ENCODE measurements at places on chromosomes 12 and 14. TPM values are rescaled to one million over a fixed set of nuclear protein-coding genes. Genes with fewer than 3 reads are reported as not detected.

The STXBP6 gene
- total RNA-seq: not detected

The ASCL1 gene
- total RNA-seq: not detected

The MYBPC1 gene
- not detected for total RNA-seq

The TC2N gene
- total RNA-seq: 39.2 TPM

The SLC7A8 gene
- total RNA-seq: 0.69 TPM

The FOXM1 gene
- 73.8 TPM for total RNA-seq

The MYRFL gene
- 0.11 TPM for total RNA-seq

The KITLG gene
- total RNA-seq: not detected

The PRDM4 gene
- 32.6 TPM for total RNA-seq

The SETD3 gene
- 32.8 TPM for total RNA-seq

The FLRT2 gene
- not detected for total RNA-seq

The RHOF gene
- 103 TPM for total RNA-seq

The HCAR2 gene
- total RNA-seq: not detected

The CCDC38 gene
- total RNA-seq: 0.28 TPM

The TMPRSS12 gene
- not detected for total RNA-seq

The A2M gene
- total RNA-seq: 0.26 TPM

DNA sequence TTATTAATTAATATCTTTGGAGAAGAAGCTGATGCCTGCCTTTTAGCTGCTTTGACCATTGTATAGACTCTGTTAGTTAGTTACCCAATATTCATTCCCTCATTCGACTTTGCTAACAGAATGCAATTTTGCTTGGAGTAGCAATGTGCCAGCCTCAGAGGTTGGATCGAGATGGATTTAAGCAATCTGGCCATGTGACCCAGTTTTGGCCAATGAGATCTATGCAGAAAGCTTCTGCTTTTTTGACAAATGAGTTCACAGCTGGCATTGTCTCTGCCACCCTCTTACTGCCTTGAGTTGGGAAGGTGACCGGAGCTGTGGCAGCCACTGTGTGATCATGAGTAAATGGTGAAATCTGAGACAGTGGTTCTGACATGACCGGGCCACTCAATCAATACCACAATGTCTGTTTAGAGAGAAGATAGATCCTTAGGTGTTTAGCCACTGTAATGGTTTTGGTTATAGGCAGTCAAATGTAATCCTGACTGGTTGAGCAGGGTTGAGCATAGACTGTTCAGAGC is 74.9 kb upstream of the MED13L start:
- no peak for ATAC-seq

GRCh38 chr12:15196678-15197505 is 24.3 kb downstream of the RERG start:
- ATAC-seq: no peak

- no peak for ATAC-seq
Observed at GRCh38 chr14:98270201-98270600, 1001.8 kb downstream of the BCL11B start.

- ATAC-seq: no peak
Observed at GRCh38 chr12:88431246-88431645, 149.0 kb downstream of the KITLG start.

DNA sequence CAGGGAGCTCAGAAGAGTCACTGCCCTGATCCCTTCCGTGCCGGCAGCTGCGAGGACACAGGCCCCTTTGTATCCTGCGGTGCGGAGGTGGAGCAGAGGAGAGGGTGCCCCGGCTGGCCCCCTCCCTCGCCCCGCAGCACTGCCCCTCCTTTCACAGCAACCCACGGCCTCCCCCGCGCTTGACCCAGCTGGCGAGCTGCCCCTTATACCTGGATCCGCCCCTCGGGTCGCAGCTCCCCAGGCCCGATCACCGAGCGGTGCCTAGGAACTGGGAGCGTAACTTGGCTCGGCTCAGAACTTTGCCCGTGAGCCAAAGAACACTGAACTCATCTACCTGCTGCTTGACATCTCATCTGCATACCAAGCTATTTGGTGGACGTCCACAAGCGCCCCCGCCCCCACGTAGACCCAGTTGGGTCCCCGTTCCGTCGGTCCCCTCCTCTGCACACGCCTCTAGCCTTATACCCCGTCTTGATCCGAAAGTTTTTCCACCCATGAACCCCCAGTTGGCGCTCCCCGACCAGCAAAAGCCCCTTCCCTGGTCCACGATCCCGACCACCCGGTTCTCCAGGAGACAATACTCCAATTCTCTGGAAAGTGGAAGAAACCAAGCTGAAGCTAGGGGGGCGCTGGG is 697 bp upstream of the DNAJC14 start:
- ATAC-seq: peak; percentile 25

DNA sequence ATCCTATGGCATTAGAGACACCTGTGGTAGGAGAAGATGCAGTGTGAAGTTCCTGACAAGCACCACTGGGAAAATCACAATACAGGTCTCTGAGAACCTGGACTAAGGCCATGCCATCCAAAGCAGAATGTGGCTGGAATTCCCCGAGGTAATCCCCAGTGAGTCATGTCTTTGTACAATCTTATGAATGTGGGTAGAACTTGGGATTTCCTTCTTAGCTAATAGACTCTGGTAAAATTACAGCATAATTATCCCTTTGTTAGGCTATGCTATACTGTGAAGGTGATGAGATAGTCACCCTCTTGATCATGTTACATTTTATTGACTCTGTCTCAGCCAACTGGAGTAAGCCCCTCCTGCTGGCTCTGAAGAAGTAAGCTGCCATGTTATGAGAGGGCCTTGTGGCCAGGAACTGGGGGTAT is 224.3 kb upstream of the DCN start:
- peak; percentile 69 for ATAC-seq

GRCh38 chr14:81478446-81478845 is 55.2 kb downstream of the SEL1L start:
- no peak for ATAC-seq

- ATAC-seq: peak; percentile 93
Observed at GRCh38 chr12:89880690-89881350, 172.2 kb upstream of the ATP2B1 start.

DNA sequence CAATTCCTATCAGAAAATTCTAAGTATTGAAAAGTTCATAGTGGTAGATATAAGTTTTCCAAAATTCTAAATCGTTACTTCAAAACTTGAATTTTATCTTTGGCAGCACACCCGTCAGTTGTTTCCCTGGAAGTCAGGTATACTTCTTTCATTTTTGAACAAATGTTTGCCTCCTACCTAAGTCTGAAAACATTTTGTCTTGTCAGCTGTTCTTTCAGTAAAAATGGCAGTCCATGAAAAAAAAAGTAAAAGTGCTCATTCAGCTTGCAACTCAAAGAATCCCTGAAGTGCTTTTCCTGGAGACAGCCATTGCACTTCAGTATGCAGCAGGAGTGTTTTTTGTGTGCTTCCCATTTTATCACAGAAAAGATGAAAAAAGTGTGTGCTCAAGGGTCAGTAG is 130.1 kb upstream of the NEDD1 start:
- ATAC-seq: no peak

GRCh38 chr14:57244106-57244505 is 24.6 kb downstream of the EXOC5 start:
- no peak for ATAC-seq

- no peak for ATAC-seq
Observed at GRCh38 chr12:84069198-84069597, 843.4 kb downstream of the SLC6A15 start.

DNA sequence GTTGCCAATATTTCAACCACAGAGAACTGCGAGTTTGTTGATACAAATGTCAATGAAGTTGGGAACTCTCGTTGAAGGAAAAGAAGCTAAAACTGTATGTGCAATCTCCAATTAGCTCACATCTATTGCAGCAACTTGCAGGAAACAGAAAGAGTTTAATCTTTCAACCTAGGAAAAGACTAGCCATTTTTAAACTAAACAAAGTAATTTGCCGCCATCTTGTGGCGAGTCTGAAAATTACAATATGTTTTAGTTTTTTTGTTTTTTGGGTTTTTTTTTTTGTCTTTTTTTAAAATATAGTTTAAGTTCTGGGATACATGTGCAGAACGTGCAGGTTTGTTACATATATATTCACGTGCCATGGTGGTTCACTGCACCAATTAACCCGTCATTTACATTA is 131.2 kb upstream of the FOXG1 start:
- no peak for ATAC-seq

GRCh38 chr12:124675881-124676713 is 108.7 kb upstream of the NCOR2 start:
- ATAC-seq: no peak

DNA sequence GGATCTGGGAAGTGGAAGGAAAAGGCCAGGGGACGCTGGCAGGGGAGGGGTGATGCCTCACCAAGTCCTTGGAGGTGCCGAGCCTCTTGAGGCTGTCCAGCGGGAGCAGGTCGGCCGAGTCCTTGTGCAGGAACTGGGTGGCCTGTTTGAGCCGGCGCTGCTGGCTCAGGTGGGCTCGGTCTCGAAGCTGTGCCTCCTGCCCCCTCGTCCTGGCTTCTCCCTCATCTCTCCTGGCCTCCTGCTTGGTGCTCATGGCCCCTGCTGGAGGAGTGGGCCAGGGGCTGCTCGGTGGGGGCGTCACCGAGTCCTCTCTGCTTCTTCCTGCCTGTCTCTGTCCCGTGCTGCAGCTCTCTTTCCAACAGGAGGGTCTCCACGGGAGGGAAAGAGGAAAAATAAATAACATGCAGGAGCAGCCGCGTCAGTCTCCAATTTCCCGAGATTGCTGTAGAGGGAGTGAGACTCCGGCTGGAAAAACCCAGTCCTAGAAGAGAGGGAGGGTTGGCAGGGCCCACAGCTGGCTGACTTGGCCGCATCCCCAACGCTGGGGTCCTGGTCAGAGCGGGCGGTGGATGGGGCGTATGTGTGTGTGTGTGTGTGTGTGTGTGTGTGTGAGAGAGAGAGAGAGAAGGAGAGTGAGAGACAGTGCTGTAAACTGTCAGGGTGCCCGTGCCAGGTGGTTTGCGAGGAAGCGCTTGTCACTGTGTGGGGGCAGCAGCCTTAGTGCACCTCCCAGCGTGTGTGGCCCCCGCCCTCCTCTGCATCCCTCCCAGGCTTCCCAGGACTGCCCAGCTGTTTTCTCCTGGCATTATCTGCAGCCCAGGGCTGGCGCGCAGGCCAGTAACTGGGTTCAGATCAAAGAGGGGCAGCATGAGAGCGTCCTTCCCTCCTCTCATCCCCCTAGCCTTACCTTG is at the start of gene NRIP2:
Gene NRIP2, minus strand, starts transcription at position 455 of the 911 bp plus-strand sequence. Its CDS starts 52 bp downstream, at position 403.
- no peak for ATAC-seq

DNA sequence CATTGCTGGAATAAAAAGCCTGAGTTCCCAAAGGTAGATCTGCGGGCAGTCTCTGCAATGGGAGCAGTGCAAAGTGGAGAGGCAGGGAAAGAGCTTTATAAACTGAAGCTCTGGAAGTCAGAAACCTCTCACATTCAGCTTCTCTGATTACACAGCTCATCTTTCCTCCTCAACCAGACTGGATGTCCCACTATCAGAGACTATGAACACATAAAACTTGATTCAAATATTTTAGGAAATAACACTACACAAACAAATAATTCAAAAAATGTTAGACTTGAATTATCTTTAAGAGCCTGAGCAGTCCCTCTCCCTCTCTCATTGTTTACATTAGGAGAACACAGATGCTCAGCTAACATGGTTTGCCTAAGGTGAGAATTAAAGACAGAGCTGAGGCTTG is 72.9 kb downstream of the DENND5B start:
- ATAC-seq: no peak

GRCh38 chr12:104751120-104751519 is 207.0 kb downstream of the SLC41A2 start:
- ATAC-seq: no peak

All from activated T-helper 17 cell treated with anti-CD3 and anti-CD28 coated beads, Interleukin-2, amount 50 U/mL, for 72 hours (primary cell).